ENCODE measurements at places on chromosomes 7 and 10.
A peak's percentile ranks its signal among the peaks of the same experiment; 100 is the strongest.

- no peak for DNase-seq
- H3K4me1 ChIP-seq, result no peaks in the 10 kb centered on the region
- no peak overlapping the region for H3K4me3 ChIP-seq
These were observed 38.5 kb downstream of the EN2 start for GRCh38 chr7:155496267-155497005.

- no peak overlapping the region for H3K27ac ChIP-seq
- H3K4me1 ChIP-seq, result no peaks in the 10 kb centered on the region
- no peak for DNase-seq
- H3K27me3 ChIP-seq, result peaks cover 59% of the 10 kb centered on the region
- H3K4me3 ChIP-seq, result no peak overlapping the region
These were observed 150.6 kb downstream of the DIP2C start for GRCh38 chr10:538895-539294.

- peak; percentile 94 for DNase-seq
- peak overlapping the region; percentile 95 for H3K27ac ChIP-seq
- H3K27me3 ChIP-seq, result peaks cover 16% of the 10 kb centered on the region
These were observed 213.0 kb downstream of the PTPRN2 start for GRCh38 chr7:158374586-158374985.

DNA sequence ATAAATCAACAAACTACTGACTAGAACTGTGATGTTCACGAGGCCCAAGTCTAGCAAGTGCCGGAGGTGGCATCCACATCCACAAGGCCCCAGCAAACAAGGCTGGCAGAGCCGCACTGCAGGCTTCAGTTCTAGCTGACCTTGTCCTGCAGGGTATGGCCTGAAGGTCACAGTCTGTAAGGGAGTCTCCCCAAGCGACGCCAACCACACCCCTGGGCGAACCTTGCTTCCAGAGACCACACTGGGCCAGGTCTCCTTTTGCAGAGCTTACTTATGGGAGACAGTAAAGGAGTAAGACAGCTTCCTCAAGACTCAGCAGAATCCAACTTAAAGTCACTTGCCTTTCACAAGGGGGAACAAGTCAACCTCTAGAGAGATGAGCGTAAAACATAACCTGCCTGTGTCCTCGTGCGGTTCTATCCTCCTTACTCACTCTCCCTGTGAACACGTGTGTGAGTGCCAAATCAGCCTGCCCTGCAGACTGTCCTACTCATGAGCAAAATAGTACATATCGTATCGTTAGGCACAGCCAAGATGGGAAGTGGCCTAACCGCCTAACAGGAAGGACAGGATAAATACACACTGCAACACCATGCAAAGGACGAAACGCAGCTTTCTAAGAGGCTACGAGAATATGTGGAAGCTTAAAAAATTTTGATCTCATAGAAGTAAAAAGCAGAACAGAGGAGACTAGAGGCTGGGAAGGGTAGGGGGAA is 22.7 kb downstream of the FAM53B start:
- H3K27me3 ChIP-seq, result no peaks in the 10 kb centered on the region
- peaks cover 22% of the 10 kb centered on the region for H3K36me3 ChIP-seq
- H3K4me3 ChIP-seq, result no peak overlapping the region
- H3K4me1 ChIP-seq, result peaks cover 34% of the 10 kb centered on the region
- DNase-seq, result no peak

DNA sequence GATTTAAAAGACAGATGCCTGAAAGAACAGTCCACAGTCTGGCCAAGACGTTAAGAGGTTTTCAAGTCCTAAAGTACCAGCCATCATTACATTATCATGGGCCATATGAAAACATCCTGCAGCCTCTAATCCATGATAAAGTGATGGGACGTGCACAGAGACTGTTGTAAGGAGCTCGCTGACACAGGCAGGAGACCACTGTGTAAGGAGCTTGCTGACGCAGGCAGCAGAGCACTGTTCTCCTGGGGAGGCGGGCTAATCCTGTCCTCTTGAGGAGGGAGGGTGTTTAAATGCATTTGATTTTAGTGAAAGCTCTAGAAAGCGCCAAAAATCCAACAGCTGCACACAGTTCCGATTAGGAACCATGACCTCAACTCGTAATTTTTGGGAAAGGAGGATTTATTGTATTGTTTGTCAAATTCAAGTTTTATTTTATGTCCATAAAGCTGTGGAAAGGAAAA is 16.9 kb downstream of the SVIL start:
- H3K27me3 ChIP-seq, result no peaks in the 10 kb centered on the region
- DNase-seq, result no peak
- H3K4me1 ChIP-seq, result peaks cover 25% of the 10 kb centered on the region
- H3K27ac ChIP-seq, result no peak overlapping the region
- H3K4me3 ChIP-seq, result no peak overlapping the region

DNA sequence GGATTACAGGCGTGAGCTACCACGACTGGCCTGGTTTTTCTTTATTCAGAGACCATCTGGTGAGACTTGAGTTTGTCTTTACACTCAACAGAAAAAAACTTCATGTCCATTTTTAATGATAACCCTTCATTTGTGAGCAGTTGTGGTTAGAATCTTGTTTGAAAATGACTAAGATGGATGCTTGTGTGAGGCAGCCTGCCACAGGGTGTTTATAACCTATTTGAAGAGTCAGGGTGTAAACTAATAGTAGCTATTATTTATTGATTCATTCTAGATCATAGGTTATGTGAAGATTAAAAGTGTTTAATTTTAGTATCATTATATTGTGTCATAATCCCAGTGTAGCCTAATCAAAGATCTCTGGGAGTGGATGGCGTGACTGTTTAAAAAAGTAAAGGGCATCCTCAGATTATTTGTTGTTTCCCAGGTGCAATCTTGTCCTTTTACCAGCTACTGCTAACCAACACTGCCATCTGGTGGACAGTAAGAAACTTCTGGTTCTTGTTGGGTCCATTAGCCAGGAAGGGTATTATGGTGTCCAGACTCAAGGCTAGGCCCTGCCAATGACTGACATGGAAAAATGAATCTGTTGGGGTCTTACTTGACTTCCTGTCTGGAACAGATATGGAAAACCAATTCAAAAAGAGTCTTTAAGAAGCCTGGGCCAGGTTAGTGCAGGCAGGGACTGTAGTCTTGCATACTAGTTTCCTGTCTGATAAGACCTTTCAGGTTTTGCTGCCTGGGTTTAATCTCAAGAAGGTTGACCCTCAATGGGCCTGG is 24.9 kb downstream of the NRBF2 start:
- H3K36me3 ChIP-seq, result peaks cover 41% of the 10 kb centered on the region
- DNase-seq, result peak; percentile 89
- H3K4me1 ChIP-seq, result no peaks in the 10 kb centered on the region
- no peak overlapping the region for H3K4me3 ChIP-seq
- no peaks in the 10 kb centered on the region for H3K27me3 ChIP-seq
